Sciatic nerve (tissue), 2 donors: ENCODE measurements at places on chromosomes 7 and 10. TPM values are rescaled to one million over a fixed set of nuclear protein-coding genes. Genes with fewer than 3 reads are reported as not detected.

Gene ARMC3
- total RNA-seq = 0.18 TPM

Gene ASB10
- total RNA-seq = not detected

Gene ANXA8L1
- 0.31 TPM for total RNA-seq

Gene ASIC3
- 4.7 TPM for total RNA-seq

Gene MORN4
- 9.9 TPM for total RNA-seq

Gene SPACDR
- total RNA-seq = 3.6 TPM

Gene OPN4
- total RNA-seq = 0.18 TPM

Gene MET
- total RNA-seq = 60.7 TPM

Gene SEMA3C
- total RNA-seq = 143 TPM

Gene CYP3A4
- total RNA-seq = not detected

Gene CDH23
- total RNA-seq = 20.1 TPM

Gene ACTR3C
- total RNA-seq = 3.3 TPM

Gene DKK1
- 3.3 TPM for total RNA-seq

Gene CPA4
- 2.3 TPM for total RNA-seq

Gene PTF1A
- total RNA-seq = not detected

Gene TMEM213
- total RNA-seq = not detected

Gene DNAH11
- total RNA-seq = 0.49 TPM

Gene FOXI2
- 0.40 TPM for total RNA-seq

Gene PNLIP
- 2.8 TPM for total RNA-seq

Gene NME8
- total RNA-seq = 1.2 TPM

Gene UBE3C
- total RNA-seq = 55.5 TPM

Gene SRRT
- 114 TPM for total RNA-seq

Gene FLNC
- total RNA-seq = 11.7 TPM

Gene KIF11
- 0.89 TPM for total RNA-seq

Gene FAM24B
- total RNA-seq = 5.4 TPM
